ENCODE measurements at places on chromosomes 6 and 20.

DNA sequence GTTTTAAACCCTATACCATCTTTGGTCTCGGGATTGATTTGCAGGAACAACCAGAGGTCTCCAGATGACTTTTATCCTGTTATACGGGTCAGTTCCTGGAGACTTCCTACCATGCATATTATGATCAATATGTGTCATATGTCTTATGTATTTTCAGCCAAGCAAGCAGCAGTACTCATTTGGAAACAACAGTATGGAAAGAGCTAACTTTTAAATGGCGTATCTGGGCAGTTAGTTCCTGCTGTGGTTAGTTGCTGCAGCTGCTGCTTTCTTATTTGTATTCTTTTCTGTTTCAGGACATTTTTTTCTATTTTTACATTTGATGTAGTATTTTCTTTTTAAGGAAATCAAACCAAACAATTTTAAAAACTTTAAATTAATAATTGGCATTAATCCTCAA is 207.5 kb downstream of the MANEA start:
- DNase-seq: no peak

GRCh38 chr6:72261554-72261953 is 360.3 kb upstream of the KCNQ5 start:
- DNase-seq: no peak

DNA sequence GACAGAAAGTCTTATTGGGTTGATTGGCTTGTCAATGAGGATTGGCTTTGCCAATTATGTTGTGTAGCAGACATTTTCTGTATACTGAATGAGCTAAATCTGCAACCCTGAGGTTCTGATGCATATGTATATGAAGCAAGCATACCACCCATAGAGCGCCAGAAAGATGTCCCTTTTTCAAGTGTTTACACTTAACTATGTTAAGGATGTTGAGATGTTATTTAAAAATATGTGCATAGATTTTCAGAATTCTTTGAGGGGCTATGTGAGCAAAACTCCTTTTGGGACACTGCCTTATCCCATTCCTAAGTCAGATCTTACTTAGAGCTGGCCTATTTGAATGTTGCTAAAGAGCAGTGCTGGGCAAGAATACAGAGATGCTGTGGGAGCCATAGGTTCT is 1.9 kb downstream of the AIG1 start:
- no peak for DNase-seq

GRCh38 chr6:73566954-73567591 is 46.2 kb upstream of the EEF1A1 start:
- DNase-seq: no peak

DNA sequence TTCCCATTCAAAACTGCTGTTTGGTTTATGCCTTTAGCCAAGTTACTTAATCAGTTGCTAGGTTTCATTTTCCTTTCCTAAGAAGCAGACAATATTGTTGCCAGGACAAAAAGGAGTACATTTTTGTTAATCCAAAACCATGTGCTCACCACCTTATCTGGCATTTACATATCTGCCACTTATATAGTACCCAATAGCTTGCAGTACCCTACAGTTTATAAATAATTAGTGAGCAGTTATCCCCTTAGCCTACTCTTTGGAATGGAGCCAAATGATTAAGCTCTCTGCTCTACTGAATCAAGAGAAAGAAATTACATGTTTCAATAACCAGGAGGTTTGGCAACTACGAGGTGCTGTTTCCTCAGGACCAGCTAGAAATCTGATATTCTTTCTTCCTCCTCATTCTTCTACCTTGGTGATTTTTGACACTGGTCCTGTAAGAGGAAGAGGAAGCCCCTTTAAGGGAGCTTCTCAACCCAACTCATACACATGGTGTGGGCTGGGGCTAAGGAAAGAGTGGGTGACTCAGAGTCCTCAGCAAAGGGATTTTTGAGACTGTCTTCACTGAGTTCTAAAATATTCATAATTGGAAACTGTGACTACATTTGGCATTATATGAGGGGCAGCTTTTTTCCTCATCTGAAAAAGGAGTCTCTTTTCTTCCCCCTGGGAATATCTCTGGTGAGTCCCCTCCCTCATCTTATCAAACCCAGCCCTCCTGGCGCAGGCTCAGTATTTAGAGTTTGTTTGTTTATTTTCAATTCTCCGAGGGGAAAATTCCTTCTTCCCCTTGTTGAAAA is 1.5 kb downstream of the ZNFX1 start:
- peak; percentile 48 for DNase-seq

DNA sequence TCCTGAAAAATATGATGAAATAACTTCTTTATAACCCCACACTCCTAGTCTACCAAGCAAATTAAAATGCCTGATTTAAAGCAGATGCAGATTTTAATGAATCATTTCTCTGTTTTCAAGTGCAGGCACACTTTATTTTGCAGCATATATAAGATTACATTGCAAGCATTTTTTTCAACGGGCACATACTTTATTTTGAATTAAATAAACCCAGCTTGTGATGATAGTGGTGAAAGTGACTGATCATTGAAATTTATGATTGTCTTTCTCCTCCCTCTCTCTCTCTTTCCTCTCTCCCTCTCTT is 12.2 kb upstream of the MOXD1 start:
- DNase-seq: no peak

GRCh38 chr6:20312606-20313005 is 89.1 kb upstream of the E2F3 start:
- DNase-seq: no peak

DNA sequence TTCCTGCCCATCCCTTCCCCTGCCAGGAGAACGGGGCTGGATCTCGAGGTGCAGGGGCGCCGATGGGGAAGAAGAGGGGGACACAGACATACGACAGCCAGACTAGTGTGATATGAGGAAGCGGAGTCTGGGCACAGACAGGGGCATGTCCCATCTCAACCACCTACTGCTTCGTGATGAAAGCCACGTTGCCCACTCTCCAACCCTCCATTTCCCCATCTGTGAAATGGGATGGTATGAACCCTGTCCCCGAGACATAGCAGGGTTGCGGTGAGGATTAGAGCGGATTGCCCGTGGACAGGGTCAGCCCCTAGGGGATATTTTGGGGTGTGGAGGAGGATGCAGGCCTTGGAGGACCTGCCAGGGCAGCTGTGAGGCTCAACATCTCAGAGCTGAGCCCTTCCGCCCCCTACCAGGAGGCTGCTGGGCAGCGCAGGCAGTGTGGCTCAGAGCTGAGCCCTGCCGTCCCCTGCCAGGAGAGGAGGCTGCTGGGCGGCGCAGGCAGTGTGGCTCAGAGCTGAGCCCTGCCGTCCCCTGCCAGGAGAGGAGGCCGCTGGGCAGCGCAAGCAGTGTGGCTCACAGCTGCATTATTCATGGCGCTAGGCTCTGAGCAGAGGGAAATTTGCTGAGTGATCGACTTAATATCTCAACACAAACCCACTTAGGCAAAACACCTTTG is 71.7 kb downstream of the GRM4 start:
- DNase-seq: no peak

GRCh38 chr20:38128691-38129090 is 36.4 kb downstream of the TGM2 start:
- no peak for DNase-seq

DNA sequence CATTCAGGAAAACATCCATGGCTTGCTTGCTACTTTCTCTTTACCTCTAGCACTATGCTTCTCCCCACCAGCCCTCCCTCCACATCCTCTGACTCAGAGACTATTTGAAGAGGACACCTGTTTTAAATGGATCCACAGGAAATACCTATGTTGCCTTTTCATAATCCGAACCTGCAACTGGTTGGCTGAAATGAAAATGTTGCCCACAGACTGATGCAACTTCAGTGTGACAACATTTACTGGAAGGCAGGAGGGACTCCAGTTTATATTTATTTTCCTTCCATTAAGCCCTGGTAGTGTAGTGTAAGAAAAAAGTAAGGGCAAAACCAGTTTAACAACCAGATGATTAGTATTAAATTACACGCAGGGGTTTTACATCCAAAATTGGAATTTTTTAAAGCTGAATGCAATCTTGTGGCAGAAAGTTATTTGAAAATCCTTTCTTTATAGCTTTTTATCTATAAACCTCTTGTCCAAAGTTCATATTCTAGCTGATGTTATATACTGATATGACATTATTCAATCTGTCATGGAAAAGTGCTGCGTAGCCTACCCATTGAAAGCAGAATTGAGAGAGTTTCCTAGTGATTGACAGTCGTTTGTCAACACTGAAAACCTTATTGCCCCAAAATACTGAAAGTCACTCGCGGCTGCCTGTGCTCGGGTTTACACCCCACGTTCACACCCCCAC is 881 bp upstream of the AIG1 start:
- peak; percentile 11 for DNase-seq

DNA sequence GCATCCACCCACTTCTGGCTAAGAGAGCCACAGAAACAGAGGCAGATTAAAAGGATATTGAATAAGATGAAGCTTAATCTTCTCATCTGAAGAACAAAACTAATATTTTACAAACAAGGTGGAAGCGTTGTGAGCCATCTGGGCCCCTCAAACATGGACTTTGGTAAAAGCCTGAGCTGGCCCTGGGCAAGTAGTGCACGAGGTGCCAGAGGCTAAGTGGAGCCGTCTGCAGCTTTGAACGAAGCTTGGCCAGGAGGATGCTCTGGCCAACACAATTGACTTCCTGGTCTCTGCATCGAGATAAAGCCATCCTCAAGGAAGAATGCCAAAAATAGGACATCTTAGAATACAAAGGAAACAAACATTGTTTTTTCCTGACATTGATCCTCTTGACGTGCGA is 53.2 kb upstream of the PLEKHG1 start:
- no peak for DNase-seq

- DNase-seq: no peak
These were observed 15.7 kb upstream of the REPS1 start for GRCh38 chr6:139003751-139004150.

GRCh38 chr6:85127696-85128243 is 322.1 kb upstream of the NT5E start:
- no peak for DNase-seq

DNA sequence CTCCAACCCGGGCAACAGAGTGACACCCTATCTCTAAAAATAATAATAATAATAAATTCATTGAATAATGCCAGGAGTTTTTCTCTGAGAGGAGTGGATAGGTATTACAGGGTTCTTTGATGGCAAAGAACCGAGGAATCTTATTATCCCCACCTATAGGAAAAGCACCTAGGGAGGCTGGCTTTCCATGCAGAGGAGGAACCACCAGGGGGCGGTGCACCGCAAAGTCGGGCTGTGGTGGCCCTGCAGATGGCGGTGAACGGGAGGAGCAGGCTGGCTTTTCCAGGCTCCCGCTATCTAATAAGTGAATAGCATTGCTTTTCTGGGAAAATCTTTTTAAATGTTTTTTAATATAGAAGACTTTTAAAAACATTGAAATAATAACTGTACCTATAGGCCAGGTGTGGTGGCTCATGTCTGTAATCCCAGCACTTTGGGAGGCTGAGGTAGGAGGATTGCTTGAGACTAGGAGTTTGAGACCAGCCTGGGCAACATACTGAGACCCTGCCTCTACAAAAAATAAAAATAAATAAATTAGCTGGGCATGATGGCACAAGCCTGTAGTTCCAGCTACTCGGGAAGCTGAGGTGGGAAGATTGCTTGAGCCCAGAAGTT is 864.2 kb downstream of the KIF16B start:
- peak; percentile 34 for DNase-seq

DNA sequence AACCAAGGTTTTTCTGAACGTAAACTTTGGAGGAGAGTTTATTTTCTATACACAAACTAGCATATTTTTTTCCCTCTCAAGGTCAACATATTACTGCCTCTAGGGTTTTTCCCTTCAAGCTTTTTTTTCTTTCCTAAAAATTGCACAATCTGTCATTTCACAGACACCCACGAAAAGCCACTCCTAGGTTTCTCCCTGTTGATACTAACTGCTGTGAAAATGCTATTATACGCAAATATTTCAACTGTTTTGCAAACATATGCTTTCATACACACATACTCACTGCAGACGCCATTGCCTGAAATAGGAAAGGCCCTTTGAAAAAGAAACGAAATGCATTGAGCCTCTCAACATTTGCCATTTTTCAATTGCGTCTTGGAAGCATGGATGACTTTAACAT is 333.0 kb downstream of the CD83 start:
- no peak for DNase-seq

DNA sequence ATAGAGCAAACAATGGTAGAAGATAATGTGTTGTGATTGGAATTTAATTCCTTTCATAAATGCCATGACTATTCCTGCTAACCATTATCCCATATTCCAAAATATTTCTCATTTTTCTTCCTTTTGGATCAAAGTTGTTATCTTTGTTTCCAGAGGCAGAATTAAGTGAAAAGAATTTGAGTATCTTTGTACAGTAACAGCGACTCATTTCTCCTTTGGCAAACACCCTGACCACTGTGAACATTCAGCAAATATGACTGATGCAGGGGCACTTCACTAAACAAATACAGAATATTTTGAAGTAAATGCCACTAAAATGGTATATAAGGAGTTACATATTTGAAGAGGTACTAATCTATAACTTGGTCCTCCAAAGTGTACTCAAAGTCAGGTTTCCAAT is 105.0 kb upstream of the LAMP5 start:
- no peak for DNase-seq

GRCh38 chr20:57659517-57660180 is 39.4 kb upstream of the ZBP1 start:
- no peak for DNase-seq

GRCh38 chr20:16535277-16535676 is 38.0 kb downstream of the KIF16B start:
- DNase-seq: no peak

DNA sequence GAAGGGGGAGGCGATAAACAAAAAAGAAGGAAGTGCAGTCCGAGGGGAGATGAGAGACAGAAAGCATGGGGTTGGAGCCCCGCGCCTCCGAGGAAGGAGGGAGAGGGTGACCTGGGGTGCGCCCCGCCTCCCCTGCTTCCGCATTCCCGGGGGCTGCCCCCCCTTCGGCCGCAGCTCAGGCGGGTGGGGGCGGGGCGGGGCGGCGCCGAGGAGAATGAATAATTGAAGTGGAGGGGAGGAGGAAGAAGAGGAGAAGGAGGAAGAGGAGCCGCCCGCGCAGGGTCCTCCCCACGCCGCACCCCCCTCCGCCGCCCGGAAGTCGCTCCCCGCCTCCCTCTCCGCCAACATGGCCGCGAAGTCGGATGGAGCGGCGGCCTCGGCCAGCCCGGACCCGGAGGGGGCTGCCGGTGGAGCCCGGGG is at the start of gene XKR7:
Gene XKR7 (plus strand): TSS at position 322 of the 420 bp plus-strand sequence. CDS start 25 bp downstream, at position 347.
- peak; percentile 4 for DNase-seq

DNA sequence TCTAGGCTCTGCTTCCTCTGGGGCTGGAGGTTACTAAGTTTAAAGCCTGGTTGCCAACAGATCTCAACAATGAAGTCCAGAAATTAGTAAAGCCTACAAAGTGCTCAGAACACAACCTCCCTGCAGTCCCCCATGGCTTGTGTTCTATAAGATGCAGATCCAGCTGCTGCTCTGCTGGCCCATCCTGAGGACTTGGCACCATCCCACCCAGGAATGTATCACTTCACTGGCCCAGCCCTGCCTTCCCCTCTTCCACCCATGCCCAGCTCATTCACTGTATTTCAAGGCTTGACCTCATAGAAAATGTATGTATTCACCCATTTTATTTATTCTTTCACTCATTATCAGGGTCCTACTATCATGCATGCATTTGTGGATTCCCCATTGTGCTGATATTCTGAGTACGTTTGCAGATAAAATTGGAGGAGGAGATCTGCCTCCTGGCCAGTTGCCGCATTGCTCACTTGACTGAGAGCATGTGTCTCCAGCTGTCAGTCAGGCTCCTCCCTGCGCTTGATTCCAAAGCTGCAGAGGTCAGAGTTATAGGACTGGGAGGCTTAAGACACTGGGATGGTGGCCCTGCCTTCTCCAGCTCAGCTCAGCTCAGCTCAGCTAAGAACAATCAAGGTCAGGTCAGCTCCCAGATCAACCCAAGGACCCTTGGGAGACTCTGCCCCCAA is 104.8 kb downstream of the MAFB start:
- no peak for DNase-seq
